Activated CD8-positive, alpha-beta T cell treated with anti-CD3 and anti-CD28 coated beads, Interleukin-2, amount 10 ng/mL, durations not matched to agents 7 days and 5 days (primary cell): ENCODE measurements at places on chromosomes 13 and 19. TPM values are rescaled to one million over a fixed set of nuclear protein-coding genes. Genes with fewer than 3 reads are reported as not detected.

Gene ZNF101
- 74.2 TPM for total RNA-seq

Gene OR7C1
- not detected for total RNA-seq

Gene ZNF460
- total RNA-seq: 43.9 TPM

Gene RASIP1
- total RNA-seq: 0.26 TPM

Gene FSTL3
- total RNA-seq: 3.0 TPM

Gene KASH5
- total RNA-seq: not detected

Gene PNPLA6
- 166 TPM for total RNA-seq

GRCh38 chr19:2426611-2427428, 566 bp downstream of the TIMM13 start:
- peak; percentile 62 for DNase-seq

DNA sequence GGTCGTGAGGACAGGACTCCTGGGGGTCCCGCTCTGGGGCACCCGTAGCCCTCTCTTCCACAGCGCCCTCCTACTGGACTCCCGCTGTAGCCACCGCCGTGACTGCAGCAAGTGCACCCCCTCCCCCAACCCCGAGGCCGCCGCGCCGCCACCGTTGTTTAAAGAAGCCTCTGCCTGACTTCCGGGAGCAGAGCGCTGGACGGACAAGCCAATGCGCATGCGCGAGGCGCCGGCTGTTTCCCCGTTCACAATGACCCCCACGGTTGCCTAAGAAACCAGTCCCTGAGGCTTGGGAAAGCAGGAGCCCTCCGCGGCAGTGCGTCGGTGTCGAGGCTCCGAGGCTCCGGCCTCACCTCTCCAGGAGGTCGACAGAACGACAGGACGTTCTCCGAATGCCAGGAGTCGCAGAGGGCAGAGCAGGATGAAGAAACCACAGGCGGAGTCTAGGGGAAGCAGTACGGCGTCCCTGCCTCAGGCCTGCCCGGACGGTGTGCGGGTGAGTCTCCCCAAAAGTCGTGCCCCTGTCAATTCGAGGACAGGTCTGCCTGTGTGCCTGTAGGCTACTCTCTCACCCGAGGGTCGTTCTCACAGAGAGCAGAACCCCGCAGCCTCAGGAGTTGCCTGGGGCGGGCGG, 70.5 kb upstream of the ZNF420 start:
- DNase-seq: peak; percentile 63

DNA sequence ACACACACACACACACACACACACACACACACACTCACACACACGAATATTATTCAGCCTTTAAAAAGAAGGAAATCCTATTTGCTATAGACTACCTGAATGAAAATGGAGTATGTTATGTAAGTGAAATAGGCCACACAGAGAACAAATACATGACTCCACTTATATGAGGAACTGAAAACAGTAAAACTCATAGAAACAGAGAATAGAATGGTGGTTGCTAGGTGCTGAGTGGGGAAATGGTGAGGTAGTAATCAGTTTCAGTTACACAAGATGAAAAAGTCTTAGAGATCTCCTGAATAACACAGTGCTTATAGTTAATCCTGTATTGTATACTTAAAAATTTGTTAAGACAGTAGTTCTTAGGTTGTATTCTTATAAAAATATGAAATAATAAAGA, 8.2 kb downstream of the ZNF677 start:
- no peak for DNase-seq

DNA sequence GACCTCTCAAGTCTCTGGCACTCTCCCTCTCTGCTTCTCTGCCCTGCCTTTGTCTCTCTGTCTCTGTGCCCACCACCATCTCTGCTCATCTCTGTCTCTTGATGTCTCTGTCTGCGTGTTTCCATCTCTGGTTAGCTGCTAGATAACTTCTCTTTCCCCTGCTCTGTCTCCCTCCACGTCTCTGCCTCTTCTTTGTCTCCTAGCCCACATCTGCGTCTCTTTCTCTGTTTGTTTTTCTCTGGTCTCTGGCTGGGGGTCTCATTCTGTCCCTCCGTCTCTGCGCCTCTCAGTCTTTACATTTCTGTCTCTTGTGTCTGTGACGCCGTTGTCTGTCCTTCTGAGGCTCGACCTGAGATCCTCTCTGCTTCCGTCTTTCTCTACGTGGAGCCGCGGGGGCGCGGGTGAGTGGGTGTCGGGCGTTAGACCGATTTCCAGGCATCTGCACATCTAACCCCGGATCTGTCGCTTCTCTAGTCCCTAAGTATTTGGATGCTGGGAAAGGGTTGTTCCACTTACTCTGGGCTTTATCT, 386 bp downstream of the GIPR start:
- DNase-seq: peak; percentile 38

DNA sequence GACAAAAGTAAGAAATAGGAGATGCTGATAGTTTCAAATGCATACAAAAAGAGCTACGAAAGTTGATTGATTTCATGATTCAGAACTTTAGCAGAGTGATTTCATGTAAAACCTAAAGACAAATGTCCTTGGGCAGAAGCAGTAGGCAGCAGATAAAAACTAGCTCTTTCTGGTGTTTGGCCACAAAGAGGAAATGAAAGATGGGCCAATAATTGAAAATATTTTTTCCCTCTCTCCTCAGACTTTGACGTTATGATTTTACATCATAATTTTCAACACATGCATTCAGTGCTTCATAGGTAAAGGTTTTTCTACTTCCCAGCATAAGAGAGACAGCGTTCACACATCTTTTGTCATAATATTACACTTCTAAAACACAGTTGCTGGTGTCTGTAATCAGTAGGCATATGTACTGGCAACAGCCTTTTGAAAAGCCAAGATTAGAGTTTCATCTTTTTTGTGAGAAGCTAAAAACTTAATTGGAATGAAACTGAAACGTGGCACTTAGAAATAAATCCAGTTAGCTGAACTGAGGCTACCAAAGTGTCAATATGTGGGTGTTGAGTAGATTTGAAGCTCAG, 9.3 kb downstream of the SCEL start:
- no peak for DNase-seq

- no peak for DNase-seq
Measured at GRCh38 chr13:21948769-21949474, 278.0 kb downstream of the FGF9 start.

- DNase-seq: peak; percentile 58
Measured at GRCh38 chr19:17337675-17338432, 501 bp downstream of the GTPBP3 start.

DNA sequence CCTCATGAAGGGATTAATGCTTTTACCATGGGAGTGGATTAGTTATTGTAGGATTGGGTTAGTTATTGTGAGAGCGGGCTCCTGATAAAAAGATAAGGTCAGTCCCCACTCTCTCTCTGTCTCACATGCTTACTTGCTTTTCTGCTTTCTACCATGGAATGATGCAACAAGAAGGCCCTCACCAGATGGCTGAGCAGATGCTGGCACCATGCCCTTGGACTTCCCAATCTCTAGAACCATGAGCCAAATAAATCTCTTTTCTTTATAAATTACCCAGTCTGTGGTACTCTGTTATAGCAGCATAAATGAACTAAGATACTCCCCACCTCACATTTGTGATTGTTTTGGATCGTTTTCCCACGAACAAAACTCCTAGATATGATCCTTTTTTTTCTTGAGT, 353.8 kb downstream of the DNAJC15 start:
- DNase-seq: no peak

- DNase-seq: no peak
Measured at GRCh38 chr19:12891553-12892021, 627 bp downstream of the GCDH start.

DNA sequence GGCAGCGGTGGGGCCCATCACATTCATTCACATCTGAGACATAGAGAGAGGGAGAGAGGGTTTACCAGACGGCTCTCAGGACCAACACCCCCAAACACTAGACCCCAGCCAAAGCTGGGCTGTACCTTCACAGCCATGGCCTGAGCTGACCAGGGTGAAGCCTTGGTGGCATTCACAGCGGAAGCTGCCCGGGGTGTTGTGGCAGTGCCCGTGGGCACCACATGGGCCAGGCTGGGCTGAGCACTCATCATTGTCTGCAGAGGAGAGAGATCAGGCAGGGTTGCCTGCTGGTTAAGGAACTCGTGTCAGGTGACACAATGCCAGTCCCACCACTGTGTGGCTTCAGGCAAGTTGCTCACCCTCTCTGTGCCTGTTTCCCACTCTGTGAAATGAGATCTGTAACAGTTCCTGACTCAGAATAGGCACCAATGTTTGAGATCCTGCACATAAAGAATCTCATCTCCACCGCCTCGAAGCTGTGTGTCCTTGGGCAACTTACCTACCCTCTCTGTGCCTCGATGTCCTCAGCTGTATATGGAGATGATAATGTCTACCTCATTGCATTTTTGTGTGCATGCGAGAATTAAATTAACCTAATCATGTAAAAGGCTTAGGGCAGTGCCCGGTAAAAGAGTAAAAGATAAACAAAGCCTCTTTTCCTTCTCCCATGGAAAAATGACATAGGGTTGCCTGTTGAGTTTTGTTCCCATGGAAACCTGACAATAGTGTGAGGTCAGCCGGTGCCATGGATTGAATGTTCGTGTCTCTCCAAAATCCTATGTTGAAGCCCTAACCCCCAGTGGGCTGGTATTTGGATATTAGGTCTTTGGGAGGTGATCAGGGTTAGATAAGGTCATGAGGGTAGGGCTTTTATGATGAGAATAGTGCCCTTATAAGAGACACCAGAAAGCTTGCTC, 22.9 kb downstream of the CCL25 start:
- DNase-seq: no peak

- DNase-seq: no peak
Measured at GRCh38 chr19:2517881-2518601, 42.1 kb downstream of the GADD45B start.

DNA sequence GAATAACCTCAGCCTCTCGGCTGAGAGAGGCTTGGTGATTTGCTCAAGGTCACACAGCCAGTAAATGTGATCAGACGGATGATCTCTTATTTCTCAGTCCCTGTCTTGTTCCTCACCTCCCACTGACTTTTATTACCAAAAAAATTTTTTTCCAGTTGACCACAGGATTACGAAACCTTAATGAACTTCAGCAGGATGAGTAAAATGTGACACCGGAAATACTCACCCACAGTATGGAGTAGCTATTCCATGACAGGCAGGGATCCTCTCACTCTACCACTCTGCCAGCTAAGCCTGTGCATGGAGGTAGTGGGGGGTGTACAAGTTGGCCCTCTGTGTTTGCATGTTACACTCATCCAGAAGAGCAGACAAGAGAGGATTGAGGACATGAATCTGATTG, 916.4 kb downstream of the UQCRFS1 start:
- DNase-seq: no peak

DNA sequence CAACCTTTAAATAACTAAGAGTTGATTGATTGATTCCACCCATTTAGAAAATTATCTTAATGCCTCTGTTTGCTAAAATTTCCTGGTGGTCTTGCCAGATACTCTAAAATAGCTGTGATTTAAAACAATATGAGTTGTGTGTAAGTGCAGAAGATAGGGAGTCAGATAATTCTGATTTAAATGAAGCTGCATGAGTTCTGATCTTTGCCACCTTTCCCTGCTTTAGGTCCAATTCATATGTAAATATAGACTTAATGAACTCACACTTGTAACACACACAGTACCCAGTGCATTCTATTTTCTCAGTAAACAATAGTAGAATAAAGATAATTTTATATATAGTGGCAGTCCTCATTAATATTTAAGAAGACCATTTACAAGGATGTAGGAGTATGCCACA, 981.8 kb downstream of the SLITRK1 start:
- no peak for DNase-seq

DNA sequence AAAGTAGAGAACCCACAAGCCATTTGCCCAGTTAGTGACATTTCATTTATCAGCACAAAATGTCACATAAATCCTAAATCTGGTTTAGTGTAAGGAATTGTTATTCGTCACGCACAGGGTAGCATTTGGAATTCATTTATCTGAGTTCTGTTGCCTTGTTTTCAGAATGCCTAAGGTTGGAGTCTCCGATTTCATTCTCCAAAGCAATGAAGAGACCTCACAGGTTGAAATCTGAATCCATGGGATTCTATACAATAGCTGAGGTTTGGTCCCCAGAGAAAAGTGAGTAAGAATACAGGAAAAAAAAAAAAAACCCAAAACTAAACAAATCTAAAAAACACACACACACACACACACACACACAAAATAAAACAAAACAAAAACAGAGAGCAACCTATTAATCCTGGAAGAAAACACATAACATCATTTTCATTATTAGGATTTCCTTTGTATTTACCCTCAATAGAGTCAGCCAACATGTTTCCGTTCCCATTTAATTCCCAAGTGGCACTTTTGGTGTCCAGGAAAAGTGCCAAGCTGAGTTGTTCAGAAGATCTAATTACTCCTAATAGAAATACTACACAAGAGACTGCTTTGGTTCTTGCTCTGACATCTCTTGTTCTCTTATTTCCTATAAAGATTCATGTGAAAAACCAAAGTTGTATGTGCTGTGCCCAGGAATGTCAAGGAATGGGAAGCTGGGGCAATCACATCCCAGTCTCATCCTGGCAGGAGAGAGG, 36.2 kb upstream of the LRCH1 start:
- no peak for DNase-seq

- DNase-seq: no peak
Measured at GRCh38 chr13:114288157-114288591, 6.8 kb downstream of the UPF3A start.

DNA sequence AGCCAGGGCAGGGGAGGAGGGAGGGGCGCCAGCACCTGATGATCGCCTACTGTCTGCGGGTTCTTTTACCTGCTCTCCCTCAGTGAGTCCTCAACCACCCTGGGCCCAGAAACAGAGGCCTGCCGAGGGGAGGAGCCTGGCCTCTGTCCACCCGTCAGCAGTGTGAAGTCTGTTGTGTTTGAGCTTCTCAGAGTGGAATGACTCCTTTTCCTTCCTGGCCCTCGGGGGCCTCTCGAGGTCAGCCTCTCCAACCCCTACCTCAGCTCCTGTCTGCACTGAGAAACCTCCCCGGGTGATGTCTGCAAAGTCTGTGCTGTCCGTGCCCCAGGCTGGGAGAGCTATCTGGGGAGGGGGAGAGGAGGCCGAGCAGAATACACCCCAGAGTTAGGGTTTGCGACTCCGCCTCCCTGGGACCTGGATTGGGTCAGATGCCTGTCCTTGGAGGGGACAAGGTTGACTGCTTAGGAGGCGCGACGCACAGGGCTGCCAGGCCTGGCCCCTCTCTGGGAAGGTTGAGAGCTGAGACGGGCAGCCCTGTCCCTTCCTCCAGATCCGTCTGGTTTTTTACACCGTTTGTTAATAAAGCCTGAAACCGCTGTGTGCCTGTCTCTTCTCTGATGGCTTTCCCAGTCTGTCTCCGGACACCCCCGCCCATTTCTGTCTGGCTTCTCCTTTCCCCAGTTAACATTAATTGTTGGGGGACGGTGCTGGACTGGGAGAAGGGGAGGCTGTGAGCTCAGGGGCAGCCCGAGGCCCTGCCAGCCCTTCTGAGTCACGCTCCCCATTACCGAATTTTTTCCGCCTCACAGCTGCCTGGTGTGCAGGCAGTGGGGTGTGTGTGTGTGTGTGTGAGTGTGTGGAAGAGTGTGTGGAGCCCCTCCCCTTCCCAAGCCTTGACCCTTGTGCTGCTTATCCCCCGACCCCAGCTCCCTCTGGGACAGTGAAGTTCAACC, 989 bp upstream of the SSC5D start:
- peak; percentile 33 for DNase-seq

DNA sequence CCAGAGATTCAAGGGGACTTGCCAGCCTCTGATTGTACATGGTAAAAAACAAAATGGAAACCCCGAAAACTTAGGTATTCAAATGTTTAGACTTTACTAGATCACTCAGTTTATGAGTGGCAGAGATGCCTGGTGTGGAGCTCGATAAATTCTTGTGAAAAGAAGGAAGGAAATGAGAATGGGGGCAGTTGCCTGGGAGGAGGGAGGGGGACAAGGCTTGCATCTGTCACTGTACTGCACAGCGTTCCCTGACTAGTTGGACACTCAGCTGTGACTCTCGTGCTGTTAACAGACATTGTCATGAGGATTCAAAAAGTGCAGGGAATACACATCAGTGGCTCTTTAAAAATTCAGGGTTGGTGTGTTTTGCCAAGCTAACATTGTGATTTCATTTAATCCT, 232.9 kb downstream of the ZIC5 start:
- DNase-seq: no peak
